ENCODE measurements at places on chromosomes 12 and 14.

DNA sequence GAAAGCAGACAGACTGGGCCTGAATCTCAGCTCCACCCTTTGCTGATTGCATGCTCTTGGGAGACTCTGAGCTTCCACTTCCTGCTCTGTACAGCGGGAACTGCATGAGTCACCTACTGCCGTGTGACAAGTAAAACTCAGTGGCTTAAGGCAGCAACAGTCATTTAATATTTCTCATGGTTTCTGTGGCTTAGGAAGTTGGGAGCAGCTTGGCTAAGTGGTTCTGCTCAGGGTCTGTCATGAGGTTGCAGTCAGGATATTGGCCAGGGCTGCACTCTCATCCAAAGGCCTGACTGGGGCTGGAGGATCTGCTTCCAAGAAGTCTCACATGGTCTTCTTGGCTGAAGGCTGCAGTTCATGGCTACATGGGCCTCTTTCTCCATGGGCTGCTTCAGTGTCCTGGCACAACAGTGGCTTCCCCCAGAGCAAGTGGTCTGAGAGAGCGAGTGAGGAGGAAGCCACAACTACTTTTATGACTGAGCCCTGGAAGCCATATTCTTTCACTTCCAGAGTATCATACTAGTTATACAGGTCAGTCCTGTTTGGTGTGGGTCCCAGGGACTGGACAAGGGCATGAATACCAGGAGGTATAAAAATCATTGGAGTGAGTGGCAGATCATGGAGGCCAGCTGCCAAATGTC, 49.7 kb downstream of the FAM222A start:
- DNase-seq: no peak

- no peak for DNase-seq
Observed at GRCh38 chr12:47750916-47751470, 7.7 kb downstream of the RAPGEF3 start.

GRCh38 chr14:85387181-85387580, 142.8 kb upstream of the FLRT2 start:
- no peak for DNase-seq

DNA sequence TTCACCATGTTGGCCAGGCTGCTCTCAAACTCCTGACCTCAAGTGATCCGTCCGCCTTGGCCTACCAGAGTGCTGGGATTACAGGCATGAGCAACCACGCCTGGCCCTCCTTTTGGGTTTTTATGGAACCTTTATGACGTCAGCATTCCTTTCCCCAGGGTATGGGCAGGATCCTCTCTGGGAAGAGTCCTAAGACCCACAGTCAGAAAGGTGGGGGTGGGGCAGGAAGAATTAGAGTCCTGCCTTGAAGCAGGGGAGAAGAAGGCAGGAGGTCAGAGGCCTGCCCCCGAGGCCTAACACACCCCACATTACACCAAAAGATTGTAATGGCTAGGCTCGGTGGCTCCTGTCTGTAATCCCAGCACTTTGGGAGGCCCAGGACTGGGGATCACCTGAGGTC, 30.8 kb upstream of the CDK17 start:
- no peak for DNase-seq

GRCh38 chr14:83347874-83348273, 1814.2 kb upstream of the SEL1L start:
- no peak for DNase-seq

- no peak for DNase-seq
Observed at GRCh38 chr14:77883131-77883846, 83.4 kb downstream of the ADCK1 start.

GRCh38 chr12:128969480-128970055, 116.3 kb downstream of the GLT1D1 start:
- no peak for DNase-seq

DNA sequence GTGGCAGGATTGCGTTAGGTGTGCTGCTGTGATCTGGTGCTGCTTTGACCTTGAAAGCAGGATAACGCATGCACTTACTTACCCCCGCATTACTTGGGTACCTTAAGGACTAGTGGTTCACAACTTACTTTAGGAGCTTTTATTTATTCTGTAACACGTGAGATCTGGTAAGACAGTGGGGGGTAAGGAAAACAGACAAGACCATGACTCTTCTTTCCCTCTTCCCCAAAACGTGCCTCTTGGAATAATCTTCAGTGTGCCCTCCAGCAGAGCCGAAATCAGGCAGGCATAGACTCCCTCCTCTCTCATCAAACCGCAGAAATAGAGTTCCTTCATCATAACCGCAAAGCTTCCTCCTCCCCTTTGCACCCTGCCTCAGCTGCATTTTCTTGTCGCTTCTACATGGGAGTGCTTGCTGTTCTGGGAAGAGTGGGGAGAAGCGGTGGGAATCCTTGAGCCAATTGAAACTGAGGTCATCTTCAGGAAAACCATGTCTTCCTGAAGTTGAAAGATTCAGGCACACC, 43.4 kb downstream of the RAD52 start:
- no peak for DNase-seq
